ENCODE measurements at places on chromosomes 2 and 18.

GRCh38 chr2:45833968-45834344, 182.5 kb downstream of the PRKCE start:
- DNase-seq, result no peak

- no peak for DNase-seq
Observed at GRCh38 chr2:3130889-3131635, 246.6 kb downstream of the EIPR1 start.

GRCh38 chr18:31686572-31686971, 2.2 kb upstream of the B4GALT6 start:
- DNase-seq, result no peak

DNA sequence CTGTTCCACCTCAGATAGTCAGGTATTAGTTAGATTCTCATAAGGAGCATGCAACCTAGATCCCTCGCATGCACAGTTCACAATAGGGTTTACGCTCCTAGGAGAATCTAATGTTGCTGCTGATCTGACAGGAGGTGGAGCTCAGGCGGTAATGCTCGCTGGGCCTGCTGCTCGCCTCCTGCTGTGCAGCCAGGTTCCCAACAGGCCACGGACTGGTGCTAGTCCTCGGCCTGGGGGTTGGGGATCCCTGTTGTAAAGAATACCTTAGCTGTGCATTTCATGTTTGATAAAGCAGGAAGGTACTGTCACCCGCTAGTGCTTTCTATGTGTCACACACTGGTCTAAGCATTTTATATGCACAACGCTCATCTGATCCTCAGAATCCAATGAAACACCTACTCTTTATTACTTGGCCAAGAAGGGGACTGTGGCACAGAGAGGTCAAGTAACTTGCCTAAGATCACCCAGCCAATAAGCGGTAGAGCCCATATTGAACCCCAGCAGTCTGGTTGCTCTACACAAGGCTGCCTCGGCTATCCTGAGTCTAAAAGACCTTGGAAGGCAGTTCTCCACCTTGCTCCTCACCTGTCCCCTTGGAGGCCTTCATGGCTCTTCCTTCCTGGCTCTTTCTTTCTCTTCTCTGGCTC, 35.8 kb downstream of the SLC4A3 start:
- DNase-seq, result no peak

Data from stimulated activated CD8-positive, alpha-beta memory T cell treated with anti-CD3 and anti-CD28 coated beads, Interleukin-2, amount 100 ng/mL, for 1 hour (primary cell).